ENCODE measurements at places on chromosomes 7 and 10.
A peak's percentile ranks its signal among the peaks of the same experiment; 100 is the strongest.

DNA sequence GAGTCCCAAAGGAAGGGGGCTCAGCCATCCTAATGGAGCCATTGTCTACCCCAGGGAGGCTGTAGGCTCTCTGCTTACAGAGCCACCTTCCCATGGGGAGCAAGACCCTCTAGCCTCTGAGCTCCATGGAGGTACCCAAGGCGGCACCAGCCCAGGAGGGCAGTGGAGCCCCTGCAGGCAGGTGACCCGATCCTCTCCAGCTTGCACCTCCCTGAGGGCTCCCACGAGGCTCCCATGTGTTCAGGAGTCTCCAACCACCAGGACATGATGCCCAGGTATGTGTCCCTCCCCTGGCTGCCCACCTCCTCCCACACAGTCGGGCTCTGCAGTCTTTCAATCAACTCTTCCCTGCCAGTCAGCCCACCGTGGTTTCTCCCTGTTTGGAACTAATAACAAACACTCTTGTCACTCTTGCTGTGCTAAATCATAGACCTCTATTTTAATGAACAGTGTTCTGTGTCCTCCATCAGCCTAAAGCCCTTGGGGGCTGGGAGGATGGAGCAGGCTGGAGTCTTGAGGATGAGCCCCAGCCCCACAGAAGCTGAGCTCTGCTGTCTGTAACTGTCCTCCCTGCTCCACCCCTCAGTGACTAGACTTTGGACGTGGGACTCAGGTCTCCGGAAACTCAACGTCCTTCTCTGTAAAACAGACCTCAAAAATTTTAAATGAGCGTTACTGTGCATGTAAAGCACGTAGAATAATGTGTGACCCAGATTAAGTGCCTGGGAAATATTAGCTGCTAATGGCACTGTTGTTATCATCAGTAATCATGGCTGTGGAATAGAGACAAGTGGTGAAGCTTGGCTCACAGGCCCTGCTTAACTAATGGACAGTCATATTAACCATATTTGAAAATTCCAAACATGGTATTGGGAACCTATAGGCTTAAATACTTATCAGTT lies 298.9 kb downstream of the WDR37 start:
- DNase-seq: no peak

DNA sequence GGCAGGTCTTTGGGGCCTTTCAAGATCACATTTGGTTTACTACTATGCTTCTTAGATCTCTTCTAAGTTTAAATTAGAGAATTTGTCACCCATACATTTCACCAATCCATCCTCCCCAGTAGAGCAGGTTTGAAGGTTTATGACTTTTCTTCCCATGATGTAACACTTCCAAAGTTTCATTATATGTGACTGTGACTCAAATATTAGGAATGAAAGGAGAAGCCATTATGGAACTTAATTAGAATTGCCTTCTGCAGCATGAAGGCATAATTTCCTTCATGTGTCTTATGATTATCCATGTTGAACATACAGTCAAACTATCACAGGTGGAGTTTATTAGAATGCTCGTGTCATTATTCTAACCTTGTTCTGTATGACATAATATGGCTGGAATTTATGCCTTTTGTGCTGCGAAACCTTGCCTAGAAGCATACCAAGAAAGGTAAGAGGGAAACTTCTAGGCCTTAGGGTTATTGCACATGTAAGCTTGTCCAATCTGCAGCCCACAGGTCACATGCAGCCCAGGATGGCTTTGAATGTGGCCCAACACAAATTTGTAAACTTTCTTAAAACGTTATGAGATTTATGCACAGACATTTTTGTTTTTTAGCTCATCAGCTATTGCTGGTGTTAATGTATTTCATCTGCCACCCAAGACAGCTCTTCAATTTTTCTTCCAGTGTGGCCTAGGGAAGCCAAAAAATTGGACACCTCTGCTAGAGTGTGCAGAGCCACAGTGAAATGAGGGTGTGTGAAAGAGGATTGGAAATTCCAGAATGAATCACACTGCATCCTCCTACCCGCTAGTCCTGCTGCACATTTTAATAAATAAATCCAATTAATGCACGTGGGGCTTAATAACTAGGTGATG lies 133.6 kb downstream of the TMEM26 start:
- no peak for DNase-seq

DNA sequence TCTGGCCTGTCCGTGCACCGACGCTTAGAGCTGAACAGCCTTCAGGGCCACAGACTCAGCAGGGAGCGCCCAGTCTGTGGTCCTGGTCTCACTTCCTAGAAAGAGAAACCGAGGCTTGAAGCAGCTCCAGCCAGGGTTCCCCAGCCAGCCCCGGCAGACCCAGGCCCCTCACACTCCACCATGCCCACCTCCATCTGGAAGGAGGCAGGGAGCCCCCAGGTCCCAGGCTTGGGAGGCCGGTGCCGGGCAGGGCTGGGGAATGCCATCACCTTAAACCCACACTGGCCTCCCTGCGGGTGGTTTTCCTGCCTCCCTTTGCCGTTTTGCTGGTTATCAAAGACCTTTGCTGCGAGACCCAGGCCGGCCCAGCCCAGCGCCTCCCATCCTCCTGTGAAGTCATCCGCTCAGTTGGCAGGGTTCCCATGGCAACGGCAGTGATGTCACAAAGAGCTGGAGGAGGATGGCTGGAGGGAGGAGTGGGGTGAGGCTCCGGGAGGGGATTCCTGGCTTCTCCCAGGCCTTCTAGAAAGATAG lies 24.0 kb downstream of the ELFN1 start:
- no peak for DNase-seq

GRCh38 chr10:71134732-71135211 lies 77.6 kb upstream of the UNC5B start:
- DNase-seq: no peak

- DNase-seq: no peak
These were observed 40.0 kb upstream of the NPFFR1 start for GRCh38 chr10:70323697-70324338.

DNA sequence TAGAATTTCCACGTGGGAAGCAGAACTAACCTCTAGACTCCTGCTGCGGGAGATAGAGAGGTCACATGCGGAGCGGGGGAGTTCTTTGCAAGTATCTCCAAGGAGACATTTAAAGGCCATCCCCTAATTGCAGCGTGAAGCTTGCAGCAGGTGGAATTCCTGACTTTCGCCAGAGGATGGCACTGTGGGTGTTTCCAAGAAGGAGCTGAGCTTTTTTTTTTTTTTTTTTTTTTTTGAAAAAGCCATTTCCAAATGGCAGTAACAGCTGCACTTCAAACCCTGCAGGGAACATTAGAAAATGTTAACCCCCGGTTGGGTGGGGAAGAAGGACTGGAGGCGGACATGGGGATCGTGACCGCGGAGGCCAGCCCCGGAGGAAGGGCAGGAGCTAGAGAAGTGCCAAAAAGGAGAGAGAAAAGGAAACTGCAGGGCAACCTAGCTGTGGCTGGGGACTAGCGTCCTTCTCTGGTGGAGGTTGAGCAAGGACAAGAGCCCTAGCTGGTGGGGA lies 487.7 kb downstream of the TYW1 start:
- DNase-seq: peak; percentile 65

DNA sequence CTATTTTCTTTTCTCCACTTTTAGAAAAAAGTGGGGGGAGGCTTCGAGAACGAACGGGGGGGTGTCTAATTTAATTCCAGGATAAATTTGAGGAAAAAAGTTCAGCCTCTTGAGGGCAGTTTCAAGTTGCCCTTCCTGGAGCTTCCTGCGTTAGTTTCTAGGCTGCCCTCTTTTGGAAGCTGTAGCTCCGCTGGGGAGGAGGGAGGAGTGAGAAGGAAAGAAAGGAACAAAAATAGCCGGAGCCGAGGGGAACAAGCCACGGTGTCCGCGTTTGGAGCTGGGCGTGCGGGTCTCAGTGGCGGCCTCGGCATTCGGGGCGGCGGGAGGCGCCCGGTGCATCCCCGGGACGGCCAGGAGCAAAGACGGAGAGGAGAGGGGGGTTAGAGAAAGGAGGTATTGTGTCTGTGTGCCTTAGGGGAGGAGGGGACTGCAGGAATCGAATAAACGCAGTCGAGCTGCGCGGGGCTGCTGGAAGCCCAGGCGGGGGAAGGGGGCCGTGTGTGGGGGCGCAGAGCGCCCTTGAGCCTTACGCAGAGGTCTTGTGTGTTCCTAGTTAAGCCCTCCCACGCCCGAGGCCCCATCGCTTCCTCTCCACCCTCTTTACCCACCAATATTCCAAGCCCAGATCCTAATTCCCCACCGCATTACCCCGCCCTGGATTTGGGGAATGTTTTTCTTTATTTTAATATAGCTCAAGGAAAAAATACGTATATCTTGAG lies 2.0 kb upstream of the TNRC18 start:
- DNase-seq: peak; percentile 68

DNA sequence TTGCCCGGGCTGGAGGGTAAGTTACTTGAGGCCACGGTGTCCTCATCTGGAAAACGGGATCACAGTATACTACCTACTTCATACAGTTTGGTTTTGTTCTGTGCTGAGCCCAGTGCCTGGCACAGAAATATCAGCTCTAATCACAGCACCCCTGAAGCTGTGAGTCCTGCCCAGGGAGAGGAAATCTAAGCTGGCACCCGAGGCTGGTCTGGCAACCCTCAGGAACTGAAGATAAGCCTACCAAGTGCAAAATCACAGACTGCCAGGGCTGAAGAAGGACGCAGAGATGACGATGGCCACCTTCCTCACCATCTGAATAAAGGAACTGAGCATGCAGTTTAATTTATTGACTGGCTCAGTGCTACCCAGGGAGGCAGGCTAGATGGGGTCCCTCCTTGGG lies 7.7 kb upstream of the TMEM120A start:
- no peak for DNase-seq

GRCh38 chr10:79331226-79331625 lies 16.0 kb upstream of the PPIF start:
- no peak for DNase-seq

- DNase-seq: no peak
These were observed 163.2 kb downstream of the ADAM12 start for GRCh38 chr10:126224967-126225671.

DNA sequence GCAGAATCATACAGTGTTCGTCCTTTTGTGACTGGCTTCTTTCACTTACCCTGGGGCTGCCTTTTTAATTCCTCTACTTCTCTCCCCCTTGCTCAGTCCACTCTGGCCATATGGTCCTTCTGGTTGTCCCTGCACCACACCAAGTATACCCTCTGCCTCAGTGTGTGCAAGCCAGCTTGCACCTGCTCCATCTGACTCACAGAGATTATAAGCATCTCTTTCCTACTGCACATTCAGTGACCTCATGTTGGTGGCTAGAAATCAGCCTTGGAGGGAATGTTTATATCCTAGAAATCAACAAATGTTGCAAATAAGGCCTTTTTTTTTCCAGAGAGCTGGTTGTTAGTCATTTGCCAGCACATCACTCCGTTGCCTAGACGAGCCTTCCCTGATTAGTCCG lies 67.5 kb upstream of the C10orf90 start:
- no peak for DNase-seq

DNA sequence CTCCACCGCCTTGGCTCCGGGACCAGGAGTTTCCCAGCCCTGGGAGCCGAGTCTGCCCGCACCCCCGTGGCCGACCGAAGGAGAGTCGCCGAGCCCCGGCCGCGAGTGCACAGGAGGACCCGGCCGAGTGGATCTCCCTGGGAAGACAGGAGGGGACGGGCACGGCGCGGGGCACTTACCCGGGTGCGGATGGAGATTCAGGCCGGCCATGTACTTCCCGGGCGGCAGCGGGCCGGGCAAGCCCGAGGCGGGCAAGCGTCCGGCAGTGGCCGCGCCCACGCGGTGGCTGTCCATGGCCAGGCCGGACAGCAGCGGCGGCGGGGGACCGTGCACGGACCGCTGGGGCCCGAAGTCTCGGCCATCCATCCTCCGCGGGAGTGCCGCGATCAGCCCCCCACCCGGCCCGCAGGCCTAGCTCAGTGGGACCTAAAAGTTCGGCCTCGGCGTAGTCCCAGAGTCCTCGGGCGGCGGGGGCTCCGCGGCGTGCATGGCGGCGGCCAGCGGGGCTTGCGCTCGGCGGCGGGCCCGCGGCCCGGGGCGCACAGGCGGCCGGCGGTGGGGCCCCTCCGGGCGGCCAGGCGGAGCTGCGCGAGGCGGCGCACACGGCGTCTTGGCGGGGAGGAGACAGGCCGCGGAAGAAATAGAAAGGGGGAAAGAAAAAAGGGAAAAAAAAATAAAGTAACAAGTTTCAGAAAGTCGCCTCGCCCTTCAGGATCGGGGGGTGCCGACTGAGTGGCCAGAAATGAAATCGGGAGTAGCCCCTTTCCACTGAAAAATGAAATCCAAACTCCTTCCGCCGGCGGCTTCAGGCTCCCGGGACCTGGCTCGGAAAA lies 2.5 kb downstream of the TNRC18 start:
- DNase-seq: no peak

DNA sequence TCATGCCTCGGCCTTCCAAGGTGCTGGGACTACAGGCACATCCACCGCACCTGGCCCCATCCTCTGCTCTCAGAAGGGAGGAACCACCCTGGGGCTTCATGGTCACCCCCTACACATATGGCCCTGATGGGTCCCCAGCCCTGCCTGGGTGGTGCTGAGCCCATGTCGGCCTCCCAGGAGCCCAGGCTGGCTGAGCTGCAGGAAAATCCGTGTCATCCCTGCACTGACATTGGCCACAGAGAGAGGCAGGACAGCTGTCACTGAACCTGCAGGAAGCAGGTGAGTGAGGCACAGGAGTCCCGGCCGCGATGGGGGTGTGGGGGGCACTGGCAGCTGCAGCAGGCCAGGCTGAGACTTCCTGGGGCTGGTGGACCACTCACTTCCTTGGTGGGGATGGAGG lies 8.0 kb downstream of the GRIFIN start:
- DNase-seq: no peak

- DNase-seq: no peak
These were observed 8.8 kb downstream of the ADAP1 start for GRCh38 chr7:945556-946255.

All from NCI-H748 treated with DMSO at 0.1 percent for 48 hours (cell line).